ENCODE measurements at places on chromosomes 5 and 9.
A peak's percentile ranks its signal among the peaks of the same experiment; 100 is the strongest.

- ATAC-seq = no peak
Observed at GRCh38 chr5:153099328-153099727, 391.1 kb upstream of the GRIA1 start.

GRCh38 chr5:74127381-74128320 is 501.7 kb downstream of the ARHGEF28 start:
- ATAC-seq = no peak

DNA sequence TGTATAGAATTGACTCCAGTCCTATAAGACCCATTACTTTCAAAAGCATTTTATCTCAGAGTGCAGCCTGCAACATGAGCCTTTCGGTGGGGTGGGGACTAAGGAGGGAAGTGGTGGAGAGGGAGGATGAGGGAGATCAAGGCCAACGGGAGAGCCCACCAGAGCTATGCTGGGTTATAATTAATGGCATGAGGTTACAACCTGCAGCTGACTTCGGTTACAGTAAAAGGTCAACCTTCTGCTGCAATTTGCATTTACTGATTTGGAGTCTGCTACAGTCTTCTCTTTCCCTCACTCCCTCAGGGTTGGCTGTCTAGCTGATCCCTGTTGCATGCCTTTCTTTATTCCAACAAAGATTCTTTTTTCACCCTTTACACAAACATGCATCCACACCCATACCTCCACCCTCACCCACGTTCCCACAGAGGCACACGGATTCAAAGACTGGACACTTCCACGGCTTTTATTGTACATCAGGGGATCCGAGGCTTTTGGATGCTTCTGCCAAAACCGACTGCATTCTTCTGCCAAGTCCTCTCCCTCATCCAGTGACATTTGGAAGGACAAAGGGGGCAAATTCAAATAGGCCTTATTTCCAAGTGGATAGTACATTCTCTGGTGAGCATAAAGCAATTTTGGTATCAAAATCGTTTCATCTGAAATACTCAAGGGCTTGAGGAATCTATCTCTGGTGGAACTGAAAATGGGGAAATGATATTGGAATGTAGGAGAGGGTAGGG is 381.2 kb downstream of the NFIB start:
- ATAC-seq = no peak

DNA sequence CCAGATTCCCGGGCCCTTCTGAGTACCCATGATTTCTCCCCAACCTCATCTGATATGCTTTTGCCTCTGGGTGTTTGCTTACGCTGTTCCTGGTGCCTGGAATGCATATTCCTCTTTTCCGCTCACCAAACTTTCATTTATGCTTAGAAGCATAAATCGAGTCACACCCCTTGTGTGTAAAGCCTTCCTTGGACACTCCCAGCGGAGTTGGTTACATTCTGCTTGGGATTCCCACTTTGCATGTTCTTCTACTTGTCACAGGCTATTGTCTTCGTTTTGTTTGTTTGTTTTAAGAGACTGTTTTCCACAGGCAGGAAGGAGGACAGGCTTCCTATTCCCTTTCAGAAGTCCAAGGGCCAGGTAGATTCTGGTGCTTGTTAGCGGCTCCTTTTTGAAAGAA is 76.5 kb downstream of the SEC61B start:
- no peak for ATAC-seq

DNA sequence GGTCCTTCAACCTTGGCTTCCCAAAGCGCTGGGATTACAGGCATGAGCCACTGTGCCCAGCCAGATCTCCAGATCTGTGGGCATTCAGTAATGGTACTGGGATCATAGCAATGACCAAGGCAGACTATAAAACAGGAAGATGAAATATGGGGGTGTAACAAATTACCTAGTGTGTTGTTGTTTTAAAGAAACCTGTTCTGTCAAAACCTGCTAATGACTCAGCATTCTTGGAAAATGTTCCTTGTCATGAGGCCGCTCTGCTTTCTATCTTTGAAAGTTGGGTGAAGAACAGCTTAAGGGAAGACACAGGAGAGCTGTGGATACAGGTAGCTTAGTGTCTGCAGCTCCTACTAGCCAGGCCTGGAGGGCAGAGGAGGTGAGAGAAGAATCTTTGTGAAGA is 19.4 kb downstream of the TARS1 start:
- no peak for ATAC-seq

- no peak for ATAC-seq
Observed at GRCh38 chr9:27750566-27750965, 177.3 kb upstream of the C9orf72 start.

- no peak for ATAC-seq
Observed at GRCh38 chr9:87657190-87657589, 68.7 kb upstream of the CTSL start.

- ATAC-seq = peak; percentile 17
Observed at GRCh38 chr5:67182301-67182790, 14.3 kb downstream of the CD180 start.

GRCh38 chr9:70340572-70340971 is 73.9 kb downstream of the KLF9 start:
- ATAC-seq = no peak

GRCh38 chr9:90834828-90835595 is 33.4 kb downstream of the SYK start:
- no peak for ATAC-seq

DNA sequence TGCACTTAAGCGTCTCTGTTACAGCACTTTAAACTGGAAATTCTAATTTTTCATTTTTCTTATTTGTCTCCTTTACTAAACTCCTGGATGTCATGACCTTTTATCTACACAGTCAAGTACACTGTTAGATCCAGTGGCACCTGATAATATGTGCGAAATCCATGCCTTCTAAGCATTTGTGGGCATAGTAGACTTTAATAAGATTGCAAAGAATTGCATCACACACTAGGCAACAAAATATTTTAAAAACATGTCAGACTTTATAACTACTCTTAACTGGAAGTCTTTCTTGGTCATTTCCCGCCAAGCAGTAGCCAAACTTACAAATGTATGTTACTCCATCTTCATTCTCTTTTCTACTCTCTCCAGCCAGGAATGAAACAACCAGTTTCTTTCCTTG is 5.0 kb upstream of the SPINK1 start:
- ATAC-seq = no peak

DNA sequence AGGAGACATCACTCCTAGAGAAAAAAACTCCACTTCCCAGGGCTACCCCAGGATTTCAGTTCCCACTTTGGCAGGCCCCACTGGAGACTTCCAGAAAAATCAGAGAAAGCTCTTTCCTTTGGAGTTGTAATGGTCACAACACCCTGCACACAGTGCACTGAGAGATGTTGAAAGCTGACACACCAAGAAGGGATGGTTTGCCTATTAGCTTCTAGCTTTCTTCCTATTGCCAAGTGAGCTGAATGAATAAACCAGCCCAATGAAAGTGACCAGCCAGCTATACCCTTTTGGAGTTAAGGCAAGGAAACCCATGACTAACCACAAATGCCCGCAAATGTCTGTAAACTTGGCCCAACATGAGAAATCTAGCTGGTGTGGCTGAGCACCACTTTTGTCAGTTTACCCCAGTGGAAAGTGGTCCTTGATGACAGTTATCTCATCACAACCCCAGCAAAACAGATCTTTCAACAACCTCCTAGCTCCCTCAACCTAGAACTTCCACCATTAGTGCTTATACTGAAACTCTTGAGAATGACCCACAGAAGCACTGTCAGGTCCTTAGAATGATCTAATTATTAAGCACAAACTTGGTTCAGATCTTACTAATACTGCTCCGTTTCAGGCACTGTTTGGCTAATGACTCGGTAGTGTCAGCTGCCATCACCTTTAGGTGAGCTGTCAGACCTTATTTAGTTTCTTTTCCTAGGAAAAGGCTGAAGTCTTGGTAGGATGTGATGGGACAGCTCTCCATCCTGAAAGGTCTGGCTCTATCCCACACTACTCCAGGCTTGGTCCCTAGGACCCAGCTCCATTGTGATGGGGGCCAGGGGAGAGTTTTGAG is 11.2 kb downstream of the IRF1 start:
- peak; percentile 42 for ATAC-seq

DNA sequence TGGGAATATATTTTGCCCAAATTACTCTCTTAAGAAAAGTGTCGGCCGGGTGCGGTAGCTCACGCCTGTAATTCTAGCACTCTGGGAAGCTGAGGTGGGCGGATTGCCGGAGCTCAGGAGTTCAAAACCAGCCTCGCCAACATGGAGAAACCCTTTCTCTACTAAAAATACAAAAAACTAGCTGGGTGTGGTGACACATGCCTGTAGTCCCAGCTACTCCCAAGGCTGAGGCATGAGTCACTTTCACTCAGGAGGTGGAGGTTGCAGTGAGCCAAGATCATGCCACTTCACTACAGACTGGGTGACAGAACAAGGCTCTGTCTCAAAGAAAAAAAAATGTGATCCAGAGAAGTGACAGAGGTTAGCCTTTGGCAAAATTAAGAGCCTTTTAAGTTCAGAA is 26.4 kb upstream of the TMEM171 start:
- ATAC-seq = no peak

GRCh38 chr9:132410642-132411041 is 631 bp downstream of the CFAP77 start:
- no peak for ATAC-seq

GRCh38 chr9:87178302-87178701 is 231.0 kb upstream of the GAS1 start:
- no peak for ATAC-seq

- ATAC-seq = no peak
Observed at GRCh38 chr9:72213906-72214305, 64.7 kb downstream of the GDA start.

GRCh38 chr5:112669328-112669963 is 68.2 kb upstream of the APC start:
- no peak for ATAC-seq

- no peak for ATAC-seq
Observed at GRCh38 chr5:6159832-6160430, 218.4 kb downstream of the MED10 start.

DNA sequence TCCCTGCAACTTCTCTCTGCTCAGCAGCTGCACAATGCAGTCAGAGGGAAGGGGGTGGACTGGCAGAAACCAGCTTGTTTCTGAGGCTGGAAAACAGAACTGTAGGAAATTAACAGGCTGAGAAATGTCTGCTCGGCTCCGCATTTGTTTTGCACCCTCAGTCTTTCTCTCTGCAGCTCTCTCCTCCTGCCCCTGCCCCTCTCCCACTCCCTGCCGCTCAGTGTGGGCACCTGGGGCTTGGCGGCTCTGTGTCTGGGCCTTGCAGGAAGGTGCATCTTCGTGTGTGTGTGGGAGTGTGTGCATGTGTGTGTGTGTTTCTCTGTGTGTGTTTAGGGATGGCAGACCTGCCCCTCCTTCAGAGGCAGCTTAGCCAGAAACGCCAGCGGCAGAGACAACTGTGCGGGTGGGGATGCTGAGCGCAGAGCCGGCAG is 53.0 kb downstream of the PCDH1 start:
- no peak for ATAC-seq

DNA sequence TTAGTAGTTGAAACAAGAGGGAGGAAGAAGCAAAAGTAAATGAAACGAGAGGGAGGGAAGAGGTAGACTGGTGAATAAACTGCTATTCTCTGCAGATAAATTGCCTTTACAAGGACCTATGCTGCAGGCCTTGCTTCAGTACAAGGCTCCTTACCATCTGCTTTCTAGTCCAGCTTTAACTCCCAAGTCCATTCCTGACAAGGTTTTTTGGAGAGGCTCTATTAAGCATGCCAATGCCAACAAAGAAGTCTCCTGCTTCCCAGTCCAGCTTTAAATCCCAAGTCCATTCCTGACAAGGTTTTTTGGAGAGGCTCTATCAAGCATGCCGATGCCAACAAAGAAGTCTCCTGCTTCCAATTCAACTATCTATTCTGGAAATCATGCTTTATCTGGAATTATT is 244.9 kb downstream of the GABRB2 start:
- ATAC-seq = no peak

GRCh38 chr9:20989923-20990341 is 41.5 kb downstream of the HACD4 start:
- no peak for ATAC-seq

DNA sequence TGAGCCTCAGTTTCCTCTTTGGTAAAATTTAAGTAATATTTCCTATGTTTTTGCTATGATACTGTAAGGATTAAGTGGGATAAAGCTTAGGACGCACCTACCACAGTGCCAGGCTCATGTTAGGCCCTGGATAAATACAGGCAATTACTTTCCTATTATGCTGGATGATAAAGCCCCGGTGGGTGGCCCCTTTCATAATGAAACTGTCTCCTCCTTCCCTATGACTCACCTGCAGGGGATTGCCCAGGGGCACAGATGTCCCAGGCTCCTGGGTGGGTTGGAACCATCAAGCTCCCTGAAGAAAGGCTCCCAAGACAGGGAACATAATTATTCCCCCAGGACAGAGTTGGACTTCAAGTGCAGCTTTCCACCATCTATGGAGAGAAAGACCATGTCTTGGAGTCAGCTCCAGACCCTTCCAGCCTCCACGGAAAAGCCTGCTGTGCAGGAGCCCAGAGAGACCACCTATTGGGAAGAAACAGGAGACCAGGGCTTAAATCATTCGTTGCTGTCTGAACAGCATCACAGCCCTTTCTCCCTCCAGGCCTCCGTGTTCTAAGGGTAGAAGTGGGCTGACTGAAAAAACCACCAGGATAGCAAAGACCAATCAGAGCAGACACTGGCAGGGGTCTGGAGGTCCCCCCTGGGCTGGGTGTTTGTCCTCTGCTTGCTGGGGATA is 43.2 kb upstream of the FOXE1 start:
- ATAC-seq = no peak

DNA sequence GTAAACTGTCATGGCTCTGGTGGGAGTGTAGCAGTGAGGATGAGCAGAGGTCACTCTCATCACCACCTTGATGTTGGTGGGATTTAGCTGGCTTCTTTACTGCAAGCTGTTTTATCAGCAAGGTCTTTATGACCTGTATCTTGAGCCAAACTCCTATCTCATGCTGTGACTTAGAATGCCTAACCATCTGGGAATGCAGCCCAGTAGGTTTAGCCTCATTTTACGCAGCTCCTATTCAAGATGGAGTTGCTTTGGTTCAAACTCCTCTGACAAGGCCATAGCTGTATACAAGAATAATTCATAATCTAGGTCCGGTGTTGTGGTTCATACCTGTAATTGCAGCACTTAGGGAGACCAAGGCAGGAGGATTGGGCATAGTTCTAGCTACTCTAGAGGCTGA is 85.1 kb downstream of the ARRDC3 start:
- ATAC-seq = no peak

GRCh38 chr9:130472184-130472705 is 27.5 kb downstream of the ASS1 start:
- ATAC-seq = no peak

DNA sequence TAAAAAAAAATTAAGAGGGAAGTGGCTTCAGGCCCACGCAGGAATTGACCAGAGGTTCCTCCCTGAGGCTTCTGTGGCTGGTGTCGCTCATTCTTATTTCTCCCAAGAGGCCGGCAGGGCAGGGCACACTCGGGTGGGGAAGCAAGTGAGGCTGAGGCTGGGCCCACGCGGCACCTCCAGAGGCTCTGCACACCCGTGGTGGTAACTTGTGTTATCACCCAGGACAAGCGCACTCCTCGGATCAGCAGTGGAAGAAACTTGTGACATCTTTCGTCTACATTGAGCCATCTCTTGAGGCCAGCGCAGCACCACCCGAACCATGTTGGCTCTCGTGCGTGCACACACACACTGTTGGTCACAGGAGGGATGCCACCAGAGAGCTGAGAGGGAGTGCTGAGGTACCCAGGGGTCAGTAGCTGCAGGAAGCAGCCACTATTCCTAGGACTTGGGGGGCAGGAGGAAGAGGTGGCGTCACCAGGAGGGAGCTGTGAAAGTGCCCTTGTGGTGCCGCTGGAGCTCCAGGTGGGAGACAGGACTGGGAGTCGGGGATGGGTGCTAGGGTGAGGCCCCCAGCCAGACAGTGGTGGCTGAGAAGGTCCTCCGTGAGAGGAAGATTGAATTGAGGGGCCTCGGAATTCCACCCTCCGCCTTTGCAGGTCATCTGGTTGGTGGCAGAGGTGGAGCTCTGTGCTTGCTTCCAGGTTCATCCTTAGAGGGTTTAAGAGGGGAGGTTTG is 6.4 kb downstream of the NDUFS6 start:
- ATAC-seq = no peak

All from activated CD4-positive, CD25-positive, alpha-beta regulatory T cell treated with anti-CD3 and anti-CD28 coated beads, Interleukin-2, amount 50 U/mL, for 24 hours (primary cell).